Thoracic aorta (tissue), 2 donors: ENCODE measurements at places on chromosomes 11 and 22.
A peak's percentile ranks its signal among the peaks of the same experiment; 100 is the strongest.

DNA sequence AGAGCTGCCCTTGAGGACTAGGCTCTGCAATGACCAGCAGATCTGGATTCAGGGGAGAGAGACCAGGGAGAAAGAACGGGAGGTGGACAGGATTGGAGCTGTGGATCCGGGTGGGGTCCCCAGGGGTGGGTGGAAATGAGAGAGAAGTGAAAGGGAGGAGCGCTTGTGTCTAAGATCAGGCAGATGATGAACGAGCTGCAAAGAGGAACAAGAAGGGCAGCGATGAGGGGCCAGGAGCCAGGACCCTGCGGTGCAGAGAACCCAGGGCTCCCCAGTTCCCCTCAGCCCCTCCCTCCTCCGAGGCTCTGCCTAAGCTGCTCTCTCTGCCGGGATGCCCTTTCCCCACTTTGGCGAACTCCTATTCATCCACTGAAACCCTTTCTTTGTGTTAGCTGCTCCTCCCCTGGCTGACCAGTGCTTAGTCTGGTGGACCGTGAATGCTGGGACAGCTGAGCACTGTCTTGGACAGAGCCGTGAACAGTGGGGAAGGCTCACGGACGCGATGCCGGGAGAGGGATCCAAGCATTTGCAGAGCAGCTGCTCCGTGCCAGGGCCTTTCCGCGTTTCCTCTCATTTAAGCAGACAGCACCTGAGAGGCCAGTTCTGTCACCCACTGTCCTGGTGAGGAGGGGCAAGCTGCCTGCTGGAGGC, 35.9 kb downstream of the SHISAL1 start:
- no peak for DNase-seq

DNA sequence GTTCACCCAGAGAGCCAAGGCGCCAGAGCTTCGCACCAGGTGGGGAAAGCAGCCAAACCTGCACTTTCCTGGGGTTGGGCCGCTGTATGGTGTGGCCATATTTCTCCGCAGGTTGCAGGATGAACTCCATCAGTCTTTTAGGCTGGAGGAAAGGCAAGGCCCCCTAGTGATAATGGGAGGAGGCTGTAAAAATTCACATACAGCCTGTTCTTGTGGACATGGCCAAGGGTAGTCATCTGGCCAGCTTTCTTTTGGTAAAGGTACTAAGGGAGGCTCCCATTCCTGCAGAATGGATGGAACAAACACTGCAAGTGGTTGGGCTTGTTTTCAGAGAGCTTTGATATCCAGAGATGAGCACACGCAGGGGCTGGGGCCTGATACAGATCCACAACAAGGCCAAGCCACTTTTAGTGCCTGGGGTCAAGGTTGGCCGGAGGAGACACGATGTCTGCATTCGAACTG, 29.6 kb downstream of the C22orf31 start:
- DNase-seq: no peak

- no peak for DNase-seq
These were observed 132.4 kb upstream of the ZC3H12C start for GRCh38 chr11:109960831-109961230.

- DNase-seq: no peak
These were observed 39.8 kb downstream of the KREMEN1 start for GRCh38 chr22:29112681-29113080.

- no peak for DNase-seq
These were observed 3.5 kb upstream of the MRPL48 start for GRCh38 chr11:73784080-73784634.

DNA sequence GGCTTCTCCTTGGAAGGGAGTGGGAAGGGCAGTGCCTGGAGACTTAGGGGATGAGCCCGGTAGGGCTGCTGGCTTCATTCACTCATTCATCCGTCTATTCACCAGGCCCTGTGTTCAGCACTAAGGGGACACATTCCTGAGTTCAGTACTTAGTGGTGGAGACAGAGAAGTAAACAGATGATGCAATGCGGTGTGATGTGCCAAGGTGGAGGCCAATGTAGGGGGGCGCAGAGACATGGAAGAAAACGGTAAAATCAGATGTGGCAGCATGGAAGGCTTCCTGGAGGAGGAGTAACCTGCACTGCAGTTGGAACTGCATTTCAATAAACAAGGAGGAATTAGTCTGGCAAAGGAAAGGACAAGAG, 21.3 kb downstream of the GRIK4 start:
- DNase-seq: no peak

- DNase-seq: no peak
These were observed 12.8 kb downstream of the TTLL12 start for GRCh38 chr22:43173976-43174720.

DNA sequence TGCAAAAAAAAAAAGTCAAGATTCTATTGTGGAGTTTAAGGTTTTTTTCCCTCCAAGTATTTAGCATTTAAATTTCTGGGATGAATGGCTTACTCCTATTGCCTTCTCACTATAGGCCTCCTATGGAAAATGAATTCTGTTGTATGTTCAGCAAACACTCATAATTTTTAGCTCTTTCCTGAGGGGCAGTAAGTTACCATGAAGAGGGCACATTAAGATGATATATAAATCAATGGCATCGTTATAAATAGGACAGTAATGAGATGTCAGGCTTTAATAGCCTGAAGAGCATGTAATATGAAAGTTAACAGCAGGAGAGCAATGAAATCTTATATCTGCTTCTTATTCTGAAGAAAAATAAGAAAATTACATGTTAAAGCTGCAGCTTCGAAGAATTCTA, 32.9 kb downstream of the C11orf87 start:
- DNase-seq: no peak

GRCh38 chr11:2375964-2376551, 1.1 kb upstream of the CD81 start:
- DNase-seq: no peak

GRCh38 chr11:75189911-75190310, 39.0 kb downstream of the SLCO2B1 start:
- no peak for DNase-seq

GRCh38 chr11:85123752-85124231, 503.4 kb downstream of the DLG2 start:
- DNase-seq: no peak

DNA sequence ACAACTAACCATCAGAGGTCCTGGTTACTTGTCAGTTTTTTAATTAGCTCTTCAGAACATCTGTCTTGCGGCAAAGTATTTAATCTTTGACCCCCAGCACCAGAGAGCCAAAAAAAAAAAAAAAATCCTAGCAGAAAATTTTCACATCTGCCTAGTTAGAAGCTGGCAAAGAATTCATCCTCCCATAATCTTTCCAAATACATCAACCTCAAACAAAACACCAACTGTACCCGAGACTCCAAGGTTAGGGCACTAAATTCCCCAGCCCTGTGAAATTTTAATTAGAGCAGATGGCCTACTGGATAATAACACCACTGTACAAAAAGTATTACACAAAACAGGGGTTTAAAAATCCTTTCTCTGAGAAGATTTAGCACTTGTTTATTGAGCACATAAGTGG, 55.7 kb downstream of the RAB38 start:
- no peak for DNase-seq

DNA sequence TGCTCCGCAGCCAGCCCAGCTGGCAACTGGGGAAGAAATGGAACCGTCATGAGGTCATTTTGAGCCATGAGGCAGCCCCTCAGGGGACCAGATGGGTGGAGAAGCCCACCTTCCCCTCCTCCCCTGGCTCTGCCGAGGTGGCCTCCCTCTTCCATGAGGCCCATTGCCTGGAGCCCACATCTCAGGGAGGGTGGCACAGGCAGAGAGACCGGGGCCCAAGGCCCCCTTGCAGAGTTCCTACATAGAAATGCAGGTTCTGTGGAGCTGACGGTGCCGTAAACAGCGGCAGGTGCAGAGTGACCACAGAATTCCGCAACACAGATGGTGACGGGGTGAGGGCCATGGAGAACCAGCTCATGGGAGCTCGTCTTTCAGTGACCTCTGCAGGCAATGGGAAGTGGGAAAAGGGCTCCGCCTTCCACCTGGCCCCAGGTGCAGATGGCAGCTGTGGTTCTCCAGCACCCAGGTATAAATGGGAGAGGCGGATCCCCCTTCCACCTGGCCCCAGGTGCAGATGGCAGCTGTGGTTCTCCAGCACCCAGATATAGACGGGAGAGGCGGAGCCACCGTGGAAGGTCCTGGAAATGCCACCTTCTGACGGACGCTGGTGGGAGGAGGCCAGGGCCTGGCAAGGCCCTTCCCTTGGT, 765.4 kb downstream of the BRD1 start:
- no peak for DNase-seq

DNA sequence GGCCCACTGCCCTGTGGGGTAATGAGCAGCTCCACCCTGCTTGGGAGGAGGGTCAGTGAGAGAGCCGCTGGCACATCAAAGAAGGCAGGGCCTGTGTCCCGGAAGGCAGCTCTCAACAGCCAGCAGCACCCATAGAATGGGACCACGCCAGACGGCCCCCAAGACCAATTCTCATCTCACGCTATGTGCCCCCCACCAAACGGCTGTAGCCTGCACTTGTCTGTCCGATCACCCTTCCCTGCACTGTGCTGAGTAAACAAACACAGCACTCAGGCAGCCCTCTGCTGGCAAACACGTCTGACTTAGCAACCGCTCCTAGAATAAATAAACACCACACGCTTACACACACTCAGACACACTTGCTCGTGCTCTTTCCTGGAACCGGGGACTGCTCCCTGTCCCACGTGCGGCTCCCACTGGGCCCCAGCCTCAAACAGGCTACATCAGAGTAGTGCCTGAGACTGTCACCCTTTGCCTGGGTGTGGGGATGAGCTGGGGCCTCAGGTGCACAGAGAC, 53.2 kb upstream of the CDON start:
- peak; percentile 68 for DNase-seq

DNA sequence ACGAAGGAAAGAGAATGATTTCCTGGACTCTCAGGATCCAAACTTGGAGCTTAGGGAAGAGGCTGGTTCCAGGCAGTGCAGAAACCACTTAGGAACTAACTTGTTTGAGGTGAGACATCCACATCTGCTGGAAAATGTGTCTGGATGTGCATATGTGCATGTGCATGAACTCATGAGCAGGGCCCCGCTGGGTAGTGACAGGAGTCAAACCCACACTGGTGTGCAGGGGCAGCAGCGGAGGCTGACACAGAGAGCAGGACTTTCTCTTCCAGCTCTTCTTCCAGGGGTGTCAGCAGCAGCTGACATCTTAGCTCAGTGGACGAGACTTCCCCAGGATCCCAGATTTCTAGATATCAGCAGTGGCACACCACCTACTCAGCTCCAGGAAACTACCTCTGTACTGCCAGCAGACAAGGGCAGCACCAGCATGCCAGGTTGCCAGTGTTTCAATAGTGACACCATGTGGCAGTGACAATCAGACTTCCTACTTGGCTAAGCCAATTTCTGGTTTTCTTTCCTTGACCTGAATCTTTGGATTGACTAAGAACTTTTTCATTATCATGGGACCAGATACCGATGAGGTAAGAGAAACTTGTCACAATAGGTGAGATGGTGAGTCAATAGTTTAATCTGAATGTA, 227.5 kb upstream of the ZC3H12C start:
- no peak for DNase-seq

- DNase-seq: no peak
These were observed 76.9 kb upstream of the PITPNB start for GRCh38 chr22:27995801-27996528.

DNA sequence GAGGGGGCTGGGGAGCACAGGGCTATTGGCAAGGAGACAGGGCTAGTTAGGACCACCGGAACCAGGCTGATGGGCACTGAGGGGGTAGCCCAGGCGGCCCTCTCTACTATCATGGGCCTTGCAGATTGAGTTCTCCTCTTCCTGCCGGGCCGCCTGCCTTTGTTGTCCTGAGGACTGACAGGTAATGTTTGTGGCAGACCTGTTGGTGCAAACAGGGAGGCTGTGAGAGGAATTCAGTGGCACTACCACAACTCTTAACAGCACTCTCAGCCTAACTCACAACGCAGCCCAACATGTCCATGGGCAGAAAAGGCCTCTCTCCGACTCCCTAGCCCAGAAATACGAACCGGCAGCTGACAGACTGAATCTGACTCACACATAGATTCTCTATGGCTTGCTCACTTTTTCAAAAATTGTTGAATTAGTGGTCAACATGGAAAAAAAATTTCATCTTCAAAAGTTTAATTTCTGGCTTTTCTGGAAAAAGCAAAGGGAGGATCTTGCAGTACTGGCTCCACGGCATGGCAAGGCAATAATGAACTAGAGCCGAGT, 11.4 kb downstream of the KCNJ5 start:
- DNase-seq: no peak

GRCh38 chr11:13760115-13760514, 91.6 kb downstream of the FAR1 start:
- DNase-seq: no peak

DNA sequence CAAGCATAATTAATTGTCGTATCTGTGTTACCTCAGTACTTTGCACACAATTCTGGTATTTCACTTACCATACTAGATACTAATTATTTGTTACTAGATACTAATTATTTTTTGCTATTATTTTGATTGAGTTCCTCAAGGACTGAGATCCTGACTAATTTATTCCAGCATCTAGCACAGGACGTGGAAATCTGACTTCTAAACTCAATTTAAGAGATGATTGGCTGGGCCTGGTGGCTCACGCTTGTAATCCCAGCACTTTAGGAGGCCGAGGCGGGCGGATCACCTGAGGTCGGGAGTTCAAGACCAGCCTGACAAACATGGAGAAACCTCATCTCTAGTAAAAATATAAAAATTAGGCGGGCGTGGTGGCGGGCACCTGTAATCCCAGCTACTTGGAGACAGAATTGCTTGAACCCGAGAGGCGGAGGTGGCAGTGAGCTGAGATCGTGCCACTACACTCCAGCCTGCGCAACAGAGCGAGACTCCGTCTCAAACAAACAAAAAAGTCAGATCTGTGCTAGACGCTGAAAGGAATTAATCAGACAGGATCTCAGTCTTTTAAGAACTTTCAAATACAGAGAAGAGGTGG, 527 bp upstream of the MRPL48 start:
- no peak for DNase-seq

DNA sequence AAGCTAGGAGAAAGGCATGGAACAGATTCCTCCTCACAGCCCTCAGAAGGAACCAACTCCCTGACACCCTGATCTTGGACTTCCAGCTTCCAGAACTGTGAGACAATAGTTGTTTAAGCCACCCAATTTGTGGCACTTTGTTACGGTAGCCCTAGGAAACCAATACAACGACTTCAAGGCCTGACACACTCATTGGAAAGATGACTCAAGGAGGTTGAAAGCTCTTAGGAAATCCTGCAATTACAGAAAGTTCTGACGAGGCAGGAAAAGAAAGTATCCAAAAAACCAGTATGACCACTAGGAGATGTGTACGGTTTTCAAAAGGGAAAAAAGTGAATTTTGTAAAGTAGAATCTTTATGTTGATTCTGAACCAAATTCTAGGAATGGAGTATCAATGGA, 161.4 kb downstream of the SWAP70 start:
- DNase-seq: no peak

- DNase-seq: no peak
These were observed 51.3 kb upstream of the TOP3B start for GRCh38 chr22:22033803-22034468.

DNA sequence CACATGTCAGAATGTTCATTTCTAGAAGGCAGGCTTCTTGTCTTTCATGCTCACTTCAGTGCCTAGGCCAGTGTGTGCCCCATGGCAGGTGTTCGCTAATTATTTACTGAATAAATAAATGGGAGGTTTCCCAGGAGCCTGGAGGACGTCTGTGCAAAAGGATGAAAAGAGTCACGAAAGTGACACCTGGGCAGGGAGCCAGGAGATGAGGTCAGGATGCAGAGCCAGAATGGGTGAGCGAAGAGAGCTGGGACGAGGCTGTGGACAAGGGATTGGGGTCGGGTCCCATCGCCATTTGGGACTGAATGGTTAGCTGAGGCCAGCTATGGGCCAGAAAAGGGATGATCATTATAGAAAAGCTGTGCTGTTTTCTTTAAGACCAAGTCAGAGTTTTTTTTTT, 560.4 kb downstream of the TBC1D22A start:
- no peak for DNase-seq
